Suppressor macrophage (primary cell): ENCODE measurements at places on chromosomes 3 and 15.

- DNase-seq = peak; percentile 38
Measured at GRCh38 chr3:99881121-99881524, 63.5 kb downstream of the CMSS1 start.

DNA sequence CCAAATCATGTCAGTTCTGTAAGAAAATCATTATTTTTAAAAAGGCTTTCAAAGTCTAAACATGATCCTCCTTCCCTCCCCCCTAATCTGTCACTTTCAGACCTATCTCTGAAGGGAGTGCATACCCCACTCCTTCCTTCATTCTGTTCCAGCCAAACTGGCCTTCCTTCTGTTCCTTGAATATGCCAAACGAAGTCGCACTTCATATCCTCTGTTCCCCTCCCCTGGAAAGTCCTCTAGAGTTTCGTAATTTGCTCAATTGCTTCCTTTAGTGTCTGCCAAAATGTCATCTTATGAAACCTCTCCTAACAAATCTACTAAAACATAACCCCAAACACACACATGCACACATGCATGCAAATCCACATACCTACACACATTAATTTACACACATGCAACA lies 69.5 kb upstream of the TUSC7 start:
- no peak for DNase-seq

GRCh38 chr3:107542665-107543064 lies 19.9 kb downstream of the BBX start:
- DNase-seq = no peak

- DNase-seq = peak; percentile 87
Measured at GRCh38 chr15:33722005-33722672, 246.2 kb upstream of the CHRM5 start.

GRCh38 chr3:102112704-102113230 lies 263.5 kb downstream of the NFKBIZ start:
- no peak for DNase-seq

- DNase-seq = peak; percentile 12
Measured at GRCh38 chr3:157101486-157101885, 58.5 kb downstream of the CCNL1 start.

GRCh38 chr3:172312001-172312400 lies 136.3 kb downstream of the GHSR start:
- no peak for DNase-seq

GRCh38 chr3:149783576-149783975 lies 8.8 kb downstream of the ANKUB1 start:
- peak; percentile 89 for DNase-seq

DNA sequence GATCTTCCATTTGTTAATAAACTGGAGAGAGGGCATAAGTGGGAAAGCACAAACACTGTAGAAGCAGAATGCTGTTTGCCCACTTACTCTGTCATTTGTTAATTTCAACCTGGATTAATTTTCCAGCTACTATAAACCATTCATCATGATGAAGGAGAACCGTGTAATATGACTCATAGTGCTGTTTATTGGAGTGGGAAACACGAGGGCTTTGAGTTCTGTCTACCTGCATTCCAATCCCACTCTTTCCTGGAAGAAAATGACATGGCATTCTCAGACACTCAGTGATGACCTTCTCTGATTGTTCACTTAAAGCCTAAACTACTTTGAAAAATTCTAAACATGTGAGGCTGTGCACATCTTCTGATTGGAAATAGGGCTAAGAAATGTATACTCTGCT lies 826.7 kb downstream of the AGBL1 start:
- no peak for DNase-seq

GRCh38 chr15:57114070-57114469 lies 195.6 kb downstream of the TCF12 start:
- DNase-seq = peak; percentile 66

DNA sequence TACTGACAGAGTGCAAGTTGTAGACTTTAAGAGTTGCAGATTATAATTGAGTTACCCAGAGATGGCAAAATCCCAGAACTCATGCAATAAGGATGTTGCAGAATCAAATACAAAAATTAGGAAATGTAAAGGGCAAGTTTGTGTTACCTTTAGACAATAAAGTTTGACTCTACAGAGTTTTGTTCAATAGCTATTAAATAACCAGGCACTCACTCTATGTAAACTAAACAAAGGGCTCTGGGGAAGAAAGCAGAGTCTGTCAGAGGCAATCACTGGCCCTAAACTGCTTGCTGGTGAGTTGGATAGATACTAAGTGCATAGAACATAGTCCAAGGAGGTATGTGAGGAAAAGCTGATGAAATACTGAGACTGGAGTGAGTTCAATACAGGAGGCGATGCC lies 40.0 kb upstream of the PLCL2 start:
- peak; percentile 52 for DNase-seq

DNA sequence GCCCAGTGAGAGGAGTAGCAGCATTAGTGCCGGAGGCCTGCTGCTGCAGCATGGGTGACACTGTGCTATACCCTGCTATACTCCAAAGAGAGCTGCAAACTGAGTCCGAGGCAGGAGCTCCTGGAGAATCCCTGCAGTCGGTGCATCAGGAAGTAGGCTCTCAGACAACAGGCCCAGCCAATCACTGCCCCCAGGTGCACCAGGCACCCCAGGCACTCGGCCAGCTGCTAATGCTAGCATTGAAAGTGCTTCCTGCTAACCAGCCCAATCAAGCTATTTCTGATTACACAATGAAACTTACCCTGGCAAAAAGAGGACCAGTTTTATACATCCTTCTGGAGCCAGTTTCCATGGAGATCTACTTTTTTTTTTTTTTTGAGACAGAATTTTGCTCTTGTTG lies 45.6 kb upstream of the IREB2 start:
- DNase-seq = no peak

DNA sequence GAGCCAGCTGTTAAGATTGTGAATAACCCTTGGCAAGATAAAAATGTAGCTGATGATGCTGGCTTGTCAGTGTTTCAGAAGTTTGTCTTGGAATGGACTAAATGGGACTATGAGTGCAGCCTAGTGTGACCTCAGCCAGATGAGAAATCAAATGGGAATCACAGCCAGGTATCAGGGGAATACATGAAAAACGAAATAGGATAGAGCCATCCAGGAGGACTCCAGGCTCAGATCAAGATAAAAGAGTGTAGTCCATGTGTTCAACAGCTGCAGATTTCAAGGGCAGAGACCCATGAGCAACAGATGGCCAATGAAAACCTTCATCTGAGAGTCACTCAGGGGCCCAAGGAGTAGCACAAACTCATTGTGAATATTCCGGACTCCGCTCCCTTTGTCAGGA lies 1080.9 kb upstream of the CADM2 start:
- DNase-seq = no peak

GRCh38 chr3:157091083-157091833 lies 68.7 kb downstream of the CCNL1 start:
- DNase-seq = peak; percentile 77

DNA sequence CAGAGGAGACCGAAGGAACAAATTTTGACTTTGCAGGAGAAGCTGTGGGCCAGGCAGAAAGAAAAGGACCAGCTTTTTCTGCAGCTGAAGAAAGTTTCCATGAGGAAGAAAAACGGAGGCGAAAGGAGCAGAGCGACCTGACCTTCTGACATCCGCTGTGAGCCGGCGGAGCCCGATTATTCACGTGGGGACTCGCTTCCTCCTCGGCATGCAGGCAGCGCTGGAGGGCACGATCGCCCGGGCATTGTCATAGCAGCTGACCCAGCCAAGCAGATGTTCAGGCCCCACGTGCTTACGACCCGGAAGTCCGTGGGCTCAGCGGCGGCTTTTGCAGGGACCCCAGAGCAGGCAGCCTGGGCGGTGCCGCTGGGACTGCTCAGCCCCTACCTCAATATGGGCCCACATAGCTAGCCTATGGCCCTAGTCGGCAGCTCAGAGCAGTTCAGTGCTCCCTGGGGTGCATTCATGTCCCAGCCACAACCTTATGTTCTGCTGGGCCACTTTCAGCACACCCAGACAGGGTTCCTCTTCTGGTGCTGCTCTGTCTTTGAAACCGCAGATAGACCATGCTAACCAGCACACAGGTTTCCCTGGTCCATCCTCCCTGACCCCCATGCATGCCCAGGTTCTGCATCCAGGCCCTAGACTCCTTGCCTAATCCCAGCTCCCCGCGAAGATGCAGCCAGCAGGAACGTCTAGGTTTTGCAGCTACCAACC lies 10.5 kb upstream of the EIF4A2 start:
- peak; percentile 96 for DNase-seq

GRCh38 chr15:64038878-64039610 lies 7.2 kb downstream of the DAPK2 start:
- DNase-seq = peak; percentile 34

DNA sequence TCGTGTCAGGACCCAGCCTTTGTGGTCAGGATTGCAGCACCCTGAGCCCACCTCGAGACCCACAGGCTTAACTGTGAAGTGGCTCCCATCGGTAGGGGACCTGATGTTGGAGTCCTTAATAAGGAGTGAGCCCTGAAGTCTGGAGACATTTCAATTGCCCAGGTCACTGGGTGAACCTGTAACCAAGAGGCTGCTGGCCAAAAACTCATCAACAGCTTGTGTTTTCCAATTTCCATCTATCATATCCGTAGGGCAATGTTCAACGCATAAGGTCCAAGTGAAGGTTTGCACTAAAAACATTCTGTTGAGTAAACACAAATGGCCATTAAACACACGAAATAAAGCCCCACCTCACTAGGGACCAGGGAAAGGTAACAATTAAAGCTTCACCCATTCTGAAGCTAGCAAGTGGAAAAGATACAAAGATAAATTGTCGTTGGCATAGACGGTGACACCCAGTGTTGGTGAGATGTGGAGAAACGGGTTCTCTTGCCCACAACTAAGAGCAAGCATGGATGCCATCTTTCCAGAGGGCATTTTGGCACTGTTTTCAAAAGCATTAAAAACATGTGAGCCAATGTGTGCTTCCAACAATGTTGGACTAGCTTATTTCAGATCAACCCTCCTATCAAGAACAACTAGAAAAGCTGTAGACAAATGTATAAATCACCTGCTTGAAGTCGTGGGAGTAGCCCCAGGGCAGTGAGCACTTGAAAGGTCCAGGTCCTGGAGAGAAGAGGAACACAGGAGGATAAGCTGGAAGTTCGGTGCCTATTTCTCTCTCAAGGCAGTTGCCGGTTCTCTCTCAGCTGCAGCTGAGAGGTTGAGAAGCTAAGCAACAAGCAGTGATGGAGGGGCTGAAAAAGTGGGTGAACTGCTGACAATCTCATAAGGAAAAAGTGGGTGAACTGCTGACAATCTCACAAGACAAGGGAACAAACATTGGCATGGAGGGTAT lies 56.3 kb upstream of the PCSK6 start:
- no peak for DNase-seq

GRCh38 chr3:152109038-152109437 lies 159.7 kb upstream of the MBNL1 start:
- no peak for DNase-seq

GRCh38 chr3:20137647-20138046 lies 48.4 kb downstream of the SGO1 start:
- DNase-seq = no peak

- no peak for DNase-seq
Measured at GRCh38 chr3:14209581-14210289, 31.1 kb downstream of the LSM3 start.

DNA sequence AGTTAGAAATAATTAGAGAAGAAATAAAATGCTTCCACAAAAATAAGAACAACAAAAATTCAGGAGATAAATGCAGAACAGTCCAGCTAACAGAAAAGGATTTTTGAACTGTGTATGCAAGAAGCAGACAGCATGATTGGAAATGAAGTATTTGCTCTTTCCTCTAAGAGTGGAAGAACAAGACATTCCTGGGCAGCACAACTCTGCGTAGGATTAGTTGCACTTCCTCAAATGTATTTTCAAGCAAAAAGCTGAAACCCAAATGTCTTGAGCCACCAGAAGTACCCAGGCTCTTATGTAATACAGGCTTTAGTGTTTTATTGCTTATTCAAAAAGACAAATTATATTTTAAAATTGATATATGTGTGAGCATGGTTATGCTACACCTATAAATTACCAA lies 127.2 kb downstream of the ZBTB20 start:
- DNase-seq = peak; percentile 71

- no peak for DNase-seq
Measured at GRCh38 chr3:17954801-17955200, 212.4 kb upstream of the TBC1D5 start.

DNA sequence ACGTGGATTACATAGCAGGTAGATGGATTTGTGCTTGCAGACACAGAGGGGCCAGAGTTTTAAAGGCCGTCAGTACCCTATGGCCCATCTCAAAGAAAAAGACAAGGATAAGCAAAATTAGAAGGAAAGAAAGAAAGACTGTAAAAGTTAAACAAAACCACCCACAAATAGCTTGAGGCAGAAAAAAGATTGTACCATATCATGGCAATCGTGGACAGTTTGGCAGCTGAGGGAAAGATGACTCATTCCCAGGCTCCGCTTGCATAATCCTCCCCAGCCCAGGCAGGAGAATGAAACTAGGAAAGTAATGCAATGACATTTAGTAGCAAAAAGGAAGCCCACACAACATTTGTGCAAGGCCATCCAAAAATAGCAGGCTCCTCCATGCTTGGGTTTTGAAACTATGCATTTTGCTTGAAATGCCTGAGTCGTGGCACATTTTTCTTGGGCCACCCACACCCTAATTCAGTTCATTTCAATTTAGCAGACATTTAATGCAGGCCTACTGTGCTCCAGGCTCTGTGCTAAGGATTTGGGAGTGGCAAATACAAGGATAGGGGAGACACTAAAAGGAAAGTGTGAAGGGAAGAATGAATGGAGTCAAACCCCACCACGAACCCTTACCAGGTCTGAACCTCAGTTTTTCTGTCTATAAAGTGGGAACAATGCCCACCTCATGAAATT lies 40.9 kb upstream of the SMAD3 start:
- DNase-seq = peak; percentile 92

GRCh38 chr3:55879901-55880331 lies 392.8 kb upstream of the WNT5A start:
- no peak for DNase-seq

DNA sequence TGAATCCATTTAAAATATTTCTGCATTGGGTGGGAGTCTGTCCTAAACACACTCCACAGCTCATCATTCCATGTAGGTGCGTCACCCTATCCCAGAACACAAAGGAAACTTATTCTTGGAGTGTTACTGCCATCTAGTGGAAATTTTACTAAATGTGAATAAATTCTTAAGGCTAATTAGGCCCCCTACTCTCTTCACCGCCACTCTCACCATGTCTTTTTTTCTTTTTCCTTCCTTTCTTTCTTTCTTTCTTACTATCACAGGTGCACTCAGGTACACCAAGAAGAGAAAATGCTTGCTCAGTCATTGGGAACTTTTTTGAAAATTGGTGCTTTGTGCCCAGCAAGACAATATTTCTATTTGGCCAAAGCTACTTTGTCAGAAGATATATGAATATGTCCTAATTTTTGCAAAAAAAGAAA lies 26.4 kb upstream of the ATP8B4 start:
- DNase-seq = peak; percentile 85

- DNase-seq = no peak
Measured at GRCh38 chr3:126130981-126131745, 47.2 kb upstream of the SLC41A3 start.

DNA sequence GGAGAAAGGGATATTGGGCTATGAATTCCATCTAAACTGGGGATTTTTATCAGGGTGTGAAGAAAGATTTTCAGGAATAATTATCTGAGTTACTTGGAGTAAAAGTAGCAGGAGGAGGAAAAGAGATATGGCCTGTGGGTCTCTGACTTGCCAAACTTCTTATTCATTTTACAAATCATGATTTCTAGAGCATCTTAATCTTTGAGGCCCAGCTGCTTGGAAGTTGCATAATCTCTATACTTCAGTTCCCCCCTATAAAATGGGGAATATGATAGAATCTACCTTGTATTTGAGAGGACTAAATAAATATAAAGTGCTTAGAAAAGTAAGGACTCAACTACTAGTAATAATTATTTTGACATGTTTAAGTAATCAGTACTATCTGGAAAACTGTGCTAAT lies 11.0 kb upstream of the GABPB1 start:
- DNase-seq = no peak

- no peak for DNase-seq
Measured at GRCh38 chr15:37416103-37416502, 315.8 kb upstream of the MEIS2 start.
